Suppressor macrophage treated with lipopolysaccharide for 4 hours (primary cell): ENCODE measurements at places on chromosomes 6 and 20.

GRCh38 chr6:3664625-3665041 is 86.9 kb downstream of the PXDC1 start:
- DNase-seq, result no peak

DNA sequence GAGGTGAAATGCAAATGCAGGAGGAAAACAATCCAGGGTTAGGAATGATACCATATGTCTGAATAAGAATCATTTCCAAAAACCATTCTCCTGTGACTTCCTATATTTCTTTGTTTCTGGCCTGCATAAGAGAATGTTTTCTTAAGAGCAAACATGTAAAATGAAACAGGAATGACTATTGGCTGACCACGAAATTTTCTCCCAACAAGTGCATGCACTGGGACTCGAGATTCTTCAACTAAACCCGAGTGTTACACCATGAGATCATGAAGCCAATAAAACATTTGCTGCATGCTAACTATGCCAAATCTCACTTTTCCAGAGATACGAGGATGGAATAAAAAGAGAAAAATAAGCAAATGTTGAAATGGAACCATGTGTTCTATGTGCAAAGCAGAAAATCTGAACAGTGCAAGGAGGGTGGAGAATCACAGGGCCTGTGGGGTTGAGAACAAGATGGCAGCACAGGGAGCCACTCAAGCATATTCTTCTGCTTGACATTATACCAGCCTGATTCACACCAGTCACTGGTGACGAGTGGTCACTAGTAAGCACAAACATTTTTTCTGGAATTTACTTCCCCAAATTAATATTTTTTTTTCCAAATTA is 212.2 kb upstream of the FOXA2 start:
- DNase-seq, result no peak

GRCh38 chr20:4082406-4083097 is 67.2 kb upstream of the RNF24 start:
- peak; percentile 79 for DNase-seq

DNA sequence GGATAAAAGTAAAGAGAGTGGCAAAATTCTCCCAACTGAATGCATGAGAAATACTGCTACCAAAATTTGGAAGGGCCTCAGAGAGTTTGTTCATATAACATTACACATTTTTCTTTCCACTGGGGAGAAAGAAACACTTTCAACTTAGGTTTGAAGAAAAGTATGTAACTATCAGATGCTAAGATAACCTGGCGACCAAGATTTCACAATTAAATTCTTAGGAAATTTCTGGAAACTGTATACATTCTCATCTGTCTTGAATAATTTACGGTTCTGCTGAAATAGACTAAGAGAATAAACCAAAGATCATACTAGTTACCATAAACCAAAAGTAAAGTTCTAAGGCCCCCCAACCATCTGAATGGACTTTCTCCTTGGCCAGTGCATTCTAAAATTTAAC is 413.0 kb upstream of the RUNX2 start:
- DNase-seq, result no peak

DNA sequence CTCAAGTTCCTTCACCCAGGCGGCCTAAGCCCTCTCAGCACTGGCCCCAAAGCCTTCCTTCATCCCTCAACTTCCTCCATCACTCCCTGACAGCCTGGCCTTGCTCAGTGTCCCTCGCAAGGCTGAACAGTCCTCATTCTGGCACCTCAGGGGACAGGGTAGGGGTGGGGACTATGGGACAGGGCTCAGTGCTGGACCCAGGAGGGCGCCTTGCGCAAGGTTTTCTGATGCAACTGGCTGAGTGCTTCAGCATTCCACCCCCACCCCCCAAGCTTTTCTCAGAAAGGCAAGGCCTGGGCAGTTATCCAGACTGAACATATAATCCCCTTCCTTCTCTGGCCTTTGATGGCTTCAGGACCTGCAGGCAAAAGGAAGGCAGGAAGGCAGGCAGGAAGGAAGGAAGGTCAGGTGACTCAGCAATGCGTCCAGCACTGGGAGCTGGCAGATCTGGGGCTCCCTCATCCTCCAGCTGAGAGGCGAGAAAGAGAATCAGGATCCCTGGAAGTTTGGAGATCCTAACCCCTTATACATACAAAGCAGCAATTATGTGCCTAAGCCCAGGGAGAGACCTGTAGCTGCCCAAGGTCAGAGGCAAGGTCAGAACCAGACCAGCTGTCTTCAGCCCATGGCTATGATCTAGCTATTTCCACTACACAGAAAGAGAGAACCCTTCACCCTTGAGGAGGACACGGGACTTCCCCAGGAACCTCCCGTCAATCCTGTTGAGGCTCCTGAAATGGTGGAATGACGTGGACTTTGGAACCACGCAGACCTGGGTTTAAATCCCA is 8.6 kb upstream of the TRIB3 start:
- peak; percentile 62 for DNase-seq

DNA sequence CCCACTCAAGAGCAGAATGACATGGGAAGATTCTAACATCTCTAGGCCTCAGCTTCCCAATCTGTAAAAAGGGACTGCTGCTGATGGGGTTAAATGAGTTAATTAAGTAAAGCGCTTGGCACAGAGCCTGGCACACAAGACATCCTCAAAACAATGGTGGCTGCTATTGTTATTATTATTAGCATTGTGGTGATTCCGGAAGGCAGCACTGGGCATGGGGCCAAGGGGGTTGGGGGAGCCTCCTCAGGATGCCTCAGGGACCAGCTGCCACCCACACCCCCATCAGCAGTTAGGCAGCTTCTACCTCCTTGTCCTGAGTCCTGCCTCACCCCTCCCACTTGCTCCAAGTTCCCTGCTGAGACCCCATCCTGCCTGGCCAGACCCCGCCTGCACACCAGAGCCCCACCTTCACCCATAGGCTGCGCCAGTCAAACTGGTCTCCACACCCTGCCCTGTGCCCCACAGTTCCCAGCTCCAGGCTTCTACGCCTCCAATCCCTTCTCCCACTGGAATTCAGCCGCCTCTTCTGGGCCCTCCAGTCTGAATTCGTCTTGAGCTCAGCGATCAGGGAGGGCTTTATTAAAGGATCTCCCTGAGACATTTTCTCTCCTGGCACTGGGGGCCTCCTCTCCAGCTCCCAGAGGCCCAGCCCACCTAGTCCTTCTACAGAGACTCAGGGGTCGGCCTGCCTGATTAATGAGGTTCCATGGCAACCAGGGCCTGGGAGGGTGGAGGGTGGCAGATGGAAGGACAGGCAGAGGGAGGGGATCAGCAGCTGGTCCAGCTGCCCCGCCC is 1.5 kb downstream of the E2F1 start:
- no peak for DNase-seq

- no peak for DNase-seq
Measured at GRCh38 chr20:59812286-59813125, 120.9 kb downstream of the SYCP2 start.

- no peak for DNase-seq
Measured at GRCh38 chr6:135858931-135859330, 7.4 kb downstream of the PDE7B start.

GRCh38 chr20:25372584-25373336 is 17.9 kb downstream of the ABHD12 start:
- peak; percentile 80 for DNase-seq

GRCh38 chr6:168452685-168453377 is 11.8 kb downstream of the SMOC2 start:
- no peak for DNase-seq

- no peak for DNase-seq
Measured at GRCh38 chr6:35564733-35565132, 52.0 kb upstream of the TULP1 start.
